ENCODE measurements at places on chromosomes 6 and 20.
A peak's percentile ranks its signal among the peaks of the same experiment; 100 is the strongest.

DNA sequence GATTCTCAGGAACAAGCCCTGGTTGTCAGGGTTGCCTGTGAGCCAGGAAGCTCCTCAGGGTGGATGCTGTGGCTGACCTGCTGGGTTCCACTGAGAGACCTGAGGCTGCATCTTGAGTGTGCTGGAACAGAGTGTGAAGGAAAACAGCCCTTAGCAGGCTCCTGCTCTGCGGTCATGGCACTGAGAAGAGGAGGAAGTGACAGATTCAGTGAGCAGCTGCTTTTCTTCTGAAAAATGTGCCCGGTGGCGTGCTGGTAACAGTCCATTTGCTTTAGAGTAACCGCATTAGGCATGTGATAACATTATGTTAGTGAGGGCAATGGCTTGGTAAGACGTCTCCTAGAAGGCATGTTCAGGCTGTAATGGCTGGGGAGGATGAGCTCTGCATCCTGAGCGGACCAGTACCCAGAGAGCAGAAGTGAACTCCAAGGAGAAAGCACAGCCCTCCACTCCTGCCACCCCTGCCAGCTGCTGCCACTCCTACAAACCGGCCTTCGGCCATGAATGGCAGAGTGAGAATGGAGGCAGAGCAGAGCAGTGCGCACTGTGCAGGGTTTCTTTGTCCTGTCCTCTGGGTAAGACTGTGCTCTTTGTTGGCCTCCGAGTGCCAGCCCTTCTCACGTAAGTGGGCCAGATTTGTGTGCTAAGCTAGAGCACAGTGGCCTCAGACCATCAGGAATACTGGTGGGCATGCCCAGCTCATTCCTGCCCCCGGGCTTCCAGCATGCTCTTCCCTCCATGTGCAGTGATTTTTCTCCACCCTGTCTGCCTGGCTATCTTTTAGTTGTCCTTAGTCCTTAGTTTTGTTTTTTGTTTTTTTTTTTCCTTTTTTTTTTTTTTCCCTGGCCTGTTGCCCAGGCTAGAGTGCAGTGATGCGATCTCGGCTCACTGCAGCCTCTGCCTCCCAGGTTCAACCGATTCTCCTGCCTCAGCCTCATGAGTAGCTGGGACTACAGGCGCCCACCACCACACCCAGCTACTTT is 98.1 kb upstream of the VSTM2L start:
- DNase-seq = peak; percentile 20

- DNase-seq = no peak
Measured at GRCh38 chr6:71902261-71902660, 15.9 kb downstream of the RIMS1 start.

GRCh38 chr6:128124713-128125112 is 223.9 kb upstream of the THEMIS start:
- peak; percentile 22 for DNase-seq

GRCh38 chr6:139655783-139656705 is 281.6 kb upstream of the CITED2 start:
- DNase-seq = no peak

DNA sequence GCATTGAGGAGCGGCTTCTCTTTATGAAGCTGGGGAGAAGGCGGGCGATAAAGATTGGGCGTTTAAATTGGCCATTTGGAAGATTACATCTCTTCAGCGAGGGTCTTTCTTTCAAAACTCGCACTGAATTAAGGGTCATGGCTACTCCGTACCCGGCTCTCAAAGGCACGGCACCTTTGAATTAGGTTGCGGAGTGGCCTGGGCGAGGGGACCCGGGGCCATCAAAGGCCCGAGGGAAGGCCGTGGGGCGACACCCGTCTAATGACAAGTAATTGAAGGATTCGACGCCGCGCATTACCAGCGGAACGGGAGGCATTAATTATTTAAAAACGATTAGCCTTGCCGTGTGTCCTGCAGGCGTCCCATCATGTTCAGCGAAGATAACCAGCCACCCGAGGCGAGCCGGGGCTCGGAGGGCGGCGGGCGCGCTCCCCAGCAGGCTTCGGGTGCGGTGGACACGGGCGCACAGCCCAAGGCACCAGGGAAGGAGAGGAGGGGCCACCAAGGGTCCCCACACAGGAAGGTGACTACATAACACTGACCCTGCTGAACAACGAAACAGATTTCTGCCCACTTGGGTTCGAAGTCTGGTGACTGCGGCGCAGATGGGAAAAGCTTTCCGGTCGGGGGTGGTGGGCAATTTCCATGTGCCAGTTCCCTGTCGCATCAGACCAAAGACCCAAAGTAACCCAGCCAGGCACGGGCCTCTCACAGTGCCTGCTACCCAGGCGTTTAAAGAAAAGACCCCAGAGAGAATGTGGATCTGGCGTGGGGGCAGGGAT is 7.4 kb downstream of the FOXA2 start:
- DNase-seq = no peak

DNA sequence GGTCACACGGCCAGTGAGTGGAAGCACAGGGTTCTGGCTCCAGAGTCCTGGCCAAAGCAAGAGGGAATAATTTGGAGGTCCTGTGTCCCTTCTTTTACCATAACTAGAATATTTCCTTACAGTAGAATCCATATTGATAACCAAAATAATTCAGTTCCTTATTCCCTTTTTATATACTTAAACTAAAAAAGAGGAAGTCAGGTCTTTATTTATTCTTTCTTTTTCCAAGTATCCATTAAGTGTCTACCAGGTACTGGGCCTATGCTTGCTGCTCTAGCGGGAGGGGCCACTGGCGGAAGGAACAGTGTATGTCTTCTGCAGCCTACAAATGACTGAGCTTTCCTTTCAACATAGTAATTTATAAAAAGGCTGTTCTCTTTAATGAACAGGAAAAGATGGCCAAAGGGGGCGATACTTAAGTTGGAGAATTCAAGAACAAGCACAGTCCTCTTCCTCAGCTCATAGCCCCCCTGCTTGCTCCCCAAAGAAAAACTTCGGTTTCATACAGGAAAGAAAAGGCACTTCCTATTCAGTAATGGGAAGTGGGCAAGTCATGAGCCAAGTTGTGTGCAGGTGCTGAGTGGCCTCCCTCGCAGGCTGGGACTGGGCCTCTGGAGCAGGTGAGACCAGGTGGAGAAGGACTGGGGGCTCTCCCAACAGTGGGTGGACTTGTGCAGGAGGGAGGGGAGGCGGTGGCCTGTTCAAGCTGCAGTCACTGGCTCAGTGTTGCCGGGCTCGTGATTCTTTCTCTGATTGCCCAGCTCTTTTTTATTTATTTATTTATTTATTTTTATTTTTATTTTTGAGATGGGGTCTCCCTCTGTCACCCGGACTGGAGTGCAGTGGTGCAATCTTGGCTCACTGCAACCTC is 110.9 kb downstream of the ARMC2 start:
- no peak for DNase-seq

GRCh38 chr6:132598473-132598872 is 8.9 kb upstream of the TAAR5 start:
- DNase-seq = no peak

- no peak for DNase-seq
Measured at GRCh38 chr6:12866422-12867029, 150.0 kb downstream of the PHACTR1 start.

DNA sequence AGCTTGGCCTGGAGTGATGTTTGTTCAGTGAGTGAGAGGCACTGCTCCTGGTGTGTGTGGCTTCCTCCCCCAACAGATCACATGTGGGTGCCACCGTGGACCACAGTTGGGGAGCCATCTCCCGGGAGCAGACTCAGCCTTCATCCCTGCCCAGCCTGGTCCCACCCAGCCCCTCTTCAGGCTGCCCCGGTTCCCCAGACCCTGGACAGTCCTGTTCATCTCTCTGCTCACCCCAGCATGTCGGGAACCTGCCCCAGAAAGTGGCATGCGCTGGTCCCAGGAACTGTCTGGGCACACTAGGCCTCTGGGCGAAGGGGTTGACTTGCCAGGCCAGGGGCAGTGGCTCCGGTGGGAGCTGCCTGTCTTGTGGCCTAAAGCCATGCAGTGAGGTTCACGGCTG is 21.5 kb upstream of the PPP1R3G start:
- no peak for DNase-seq

DNA sequence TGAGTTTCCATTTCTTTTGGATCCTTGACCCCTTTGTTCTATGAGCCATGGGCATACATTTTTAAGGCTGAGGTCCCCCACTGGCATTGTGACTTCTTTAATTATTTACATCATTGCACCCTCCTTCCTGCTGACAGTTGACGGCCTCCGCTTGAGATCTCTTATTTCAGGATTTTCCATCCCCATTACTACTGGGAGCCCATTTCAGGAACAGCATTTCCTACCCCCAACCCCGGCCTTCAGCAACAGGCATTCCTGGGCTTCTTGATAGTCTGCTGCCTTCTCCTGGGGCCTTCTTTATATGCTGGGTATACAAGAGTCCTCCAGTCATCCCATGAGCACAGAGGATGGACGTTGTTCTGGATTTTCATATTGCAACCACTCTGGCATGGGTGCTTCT is 3.8 kb downstream of the ULBP1 start:
- DNase-seq = no peak

- DNase-seq = no peak
Measured at GRCh38 chr6:10582774-10583508, 61.8 kb downstream of the GCNT2 start.

GRCh38 chr6:114611696-114612095 is 268.9 kb upstream of the HS3ST5 start:
- DNase-seq = no peak

- peak; percentile 63 for DNase-seq
Measured at GRCh38 chr20:35773154-35773751, 1.4 kb downstream of the PHF20 start.

DNA sequence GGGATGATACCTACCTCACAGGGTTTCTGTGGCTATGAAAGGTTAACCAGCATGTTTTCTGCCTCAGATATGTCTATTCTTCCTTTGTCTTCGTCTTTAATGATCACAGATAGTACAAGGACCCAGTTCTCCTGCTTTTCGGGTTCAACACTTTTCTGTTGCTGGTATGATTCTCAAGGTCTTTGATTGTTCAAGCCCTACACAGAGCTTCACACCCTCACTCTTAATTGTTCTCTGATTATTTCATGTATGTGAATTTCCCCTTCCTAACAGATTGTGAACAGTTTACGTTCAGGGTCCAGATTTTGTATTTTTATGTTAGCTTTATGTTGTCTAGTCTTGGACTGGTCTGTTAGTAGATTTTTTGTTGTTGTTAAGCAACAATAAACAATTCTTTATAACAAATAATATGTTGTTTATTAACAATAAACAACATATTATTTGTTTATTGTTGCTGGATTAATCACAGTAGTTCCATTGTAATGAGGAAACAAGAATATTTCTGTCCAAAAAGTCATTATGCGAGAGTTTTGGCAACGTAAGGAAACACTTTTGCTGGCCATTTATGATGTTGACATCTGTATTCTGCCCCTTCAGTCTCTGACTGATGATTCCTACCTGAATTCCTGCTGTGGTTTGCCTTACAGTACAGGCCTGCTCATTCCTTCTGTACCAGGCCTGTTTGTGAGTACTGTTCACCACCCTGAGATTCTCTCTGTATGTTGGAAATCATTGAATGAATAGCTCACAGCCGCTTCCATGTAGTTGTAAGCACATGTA is 27.2 kb upstream of the TULP4 start:
- DNase-seq = no peak

- no peak for DNase-seq
Measured at GRCh38 chr6:168122011-168122410, 43.0 kb upstream of the FRMD1 start.

DNA sequence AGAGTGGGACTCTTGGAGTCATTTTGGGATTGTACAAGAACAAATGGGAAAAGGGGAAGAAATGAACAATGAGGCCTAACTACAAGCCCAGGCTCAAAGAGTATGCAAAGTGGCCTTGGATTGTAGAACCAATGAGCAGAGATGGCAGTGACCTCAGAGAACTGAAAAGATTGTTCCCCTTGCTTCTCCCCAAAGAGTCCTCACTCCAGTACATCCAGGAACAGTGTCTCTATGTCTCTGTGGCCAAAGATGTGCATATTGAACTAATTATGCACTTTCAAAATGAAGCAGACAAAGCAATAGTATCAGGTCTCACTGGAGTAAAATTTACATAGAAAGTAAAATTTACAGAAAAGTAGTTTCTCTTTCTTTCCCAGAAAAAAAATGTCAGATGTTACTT is 81.0 kb downstream of the SMLR1 start:
- DNase-seq = no peak

- DNase-seq = no peak
Measured at GRCh38 chr6:63652980-63653379, 17.4 kb downstream of the PHF3 start.

GRCh38 chr6:98984121-98984520 is 36.4 kb upstream of the FBXL4 start:
- DNase-seq = no peak

GRCh38 chr20:7710440-7710839 is 229.8 kb downstream of the HAO1 start:
- no peak for DNase-seq

DNA sequence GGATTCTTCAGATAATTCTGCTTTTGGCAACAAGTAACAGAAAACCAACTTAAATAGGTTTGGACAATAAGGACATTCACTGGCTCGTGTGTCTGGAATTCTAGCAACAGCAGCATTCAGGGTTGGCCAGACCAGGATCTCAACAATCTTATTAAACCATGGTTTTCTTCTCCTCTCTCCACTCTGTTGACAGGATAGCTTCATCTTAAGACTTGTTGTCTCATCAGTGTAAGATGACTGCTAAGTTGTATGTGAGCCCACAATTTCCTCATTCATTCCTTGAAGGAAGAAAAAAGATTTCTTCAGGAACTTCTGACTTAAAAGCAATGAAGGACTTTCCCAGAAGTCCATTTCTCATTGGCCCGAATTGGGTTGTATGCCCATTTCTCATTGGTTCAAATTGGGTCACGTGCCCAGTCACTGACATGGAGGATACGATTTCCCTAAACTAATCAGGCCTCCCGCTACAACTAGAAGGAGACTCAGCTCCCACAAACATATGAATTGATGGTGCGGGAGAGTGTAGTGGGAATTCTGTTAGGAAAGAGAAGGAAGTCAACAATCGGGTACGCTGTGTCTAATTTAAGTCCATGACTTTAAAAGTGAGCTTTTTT is 83.7 kb downstream of the SLC22A3 start:
- DNase-seq = no peak

DNA sequence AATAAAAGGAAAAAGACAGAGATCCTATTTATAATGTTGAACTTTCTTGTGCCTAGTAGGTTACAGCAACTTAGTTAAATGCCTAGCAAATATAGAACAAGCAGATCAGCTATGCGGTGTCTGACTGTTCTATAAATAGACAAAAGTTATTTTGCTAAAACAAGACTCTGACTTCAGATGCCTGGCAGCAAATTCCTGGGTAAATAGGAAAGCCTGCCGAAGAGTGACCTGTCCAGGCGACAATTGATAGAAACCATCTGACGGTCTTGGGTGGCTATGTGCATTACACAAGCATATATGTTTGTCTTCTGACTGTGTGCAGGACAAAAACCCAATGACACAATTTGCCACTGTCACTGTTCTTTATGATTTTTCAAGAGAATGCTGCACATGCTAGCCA is 38.0 kb upstream of the PDE10A start:
- DNase-seq = no peak

DNA sequence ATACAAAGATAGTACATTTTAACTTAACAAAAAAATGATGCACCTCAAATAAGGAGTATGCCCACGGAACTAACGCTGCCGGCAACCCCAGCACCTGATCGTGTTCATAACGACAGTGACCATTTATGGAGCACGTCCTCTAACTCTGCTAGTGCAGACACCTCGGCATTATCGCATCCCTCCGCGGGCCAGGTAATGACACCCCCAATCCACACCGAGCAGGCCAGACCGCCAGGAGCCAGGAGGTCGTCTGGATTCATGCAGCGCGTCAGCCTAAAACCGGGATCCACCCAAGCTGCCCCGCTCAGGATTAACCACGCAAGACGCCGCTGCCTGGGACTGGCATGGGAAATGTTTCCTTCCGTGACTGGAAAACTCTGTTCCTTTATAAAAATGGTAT is 34.1 kb downstream of the DACT2 start:
- DNase-seq = no peak

- no peak for DNase-seq
Measured at GRCh38 chr6:23454080-23454976, 671.7 kb upstream of the NRSN1 start.

All from activated CD4-positive, alpha-beta T cell treated with anti-CD3 and anti-CD28 coated beads, Interleukin-2, amount 50 U/mL, for 16 hours (primary cell).